ENCODE measurements at places on chromosomes 2 and 18.
A peak's percentile ranks its signal among the peaks of the same experiment; 100 is the strongest.

- H3K4me3 ChIP-seq, result no peak overlapping the region
- DNase-seq, result no peak
- H3K27ac ChIP-seq, result no peak overlapping the region
- no peaks in the 10 kb centered on the region for H3K27me3 ChIP-seq
- no peaks in the 10 kb centered on the region for H3K36me3 ChIP-seq
These were observed 151.5 kb downstream of the UPP2 start for GRCh38 chr2:158253170-158253569.

DNA sequence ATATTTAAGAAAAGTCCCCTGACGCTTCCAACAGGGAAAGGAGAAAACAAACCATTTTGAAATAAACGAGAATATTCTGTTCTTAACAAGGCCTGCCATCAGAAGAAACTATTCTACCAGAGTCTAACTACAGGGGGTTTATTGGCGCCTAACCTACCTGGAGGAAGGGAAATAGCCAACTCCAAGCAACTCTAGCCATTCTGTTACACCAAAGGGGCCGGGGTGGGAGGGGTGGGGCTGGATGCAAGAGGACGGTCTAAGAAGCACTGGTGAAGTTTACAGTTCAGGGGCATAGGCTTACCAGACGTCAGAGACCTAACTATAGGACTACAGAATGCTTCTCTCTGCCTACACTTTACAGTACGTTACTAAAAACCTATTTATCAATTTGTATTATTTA is 60.5 kb upstream of the GALNT5 start:
- no peak overlapping the region for H3K27ac ChIP-seq
- H3K4me3 ChIP-seq, result no peak overlapping the region
- no peaks in the 10 kb centered on the region for H3K4me1 ChIP-seq
- no peaks in the 10 kb centered on the region for H3K36me3 ChIP-seq
- no peak for DNase-seq
- no peaks in the 10 kb centered on the region for H3K27me3 ChIP-seq

DNA sequence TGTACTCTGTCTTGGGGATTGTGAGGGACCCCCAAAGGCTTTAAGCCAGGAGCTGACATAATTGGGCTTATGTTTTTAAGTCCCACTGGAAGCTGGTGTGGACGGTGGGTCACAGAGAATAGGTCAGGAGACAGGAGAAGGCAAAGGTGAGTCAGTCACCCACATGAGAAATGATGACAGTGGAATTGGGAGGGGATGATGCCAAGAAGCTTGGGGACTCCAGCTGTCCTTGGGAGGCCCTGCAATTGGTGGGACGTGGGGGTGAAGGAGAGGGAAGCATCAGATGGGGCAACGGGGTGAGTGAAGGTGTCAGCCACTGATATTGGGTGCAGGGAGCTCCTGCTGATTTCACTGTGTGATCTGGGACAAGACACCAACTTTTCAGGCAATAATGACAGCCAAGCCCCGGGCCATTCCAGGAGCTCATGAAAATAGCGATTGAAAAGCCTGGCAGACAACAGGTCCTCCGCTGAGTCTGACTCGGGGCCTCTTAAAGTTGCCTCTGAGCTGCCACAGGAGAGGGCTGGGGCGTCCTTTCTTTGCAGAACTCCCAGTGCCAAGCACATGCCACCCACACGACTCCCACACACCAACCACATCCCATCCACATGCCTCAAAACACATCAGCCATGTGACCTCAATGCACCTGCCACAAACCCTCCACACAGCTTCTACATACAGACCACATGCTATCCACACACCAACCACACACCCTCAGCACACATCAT is 13.4 kb downstream of the TNS1 start:
- peaks cover 23% of the 10 kb centered on the region for H3K36me3 ChIP-seq
- H3K4me3 ChIP-seq, result no peak overlapping the region
- H3K4me1 ChIP-seq, result peaks cover 31% of the 10 kb centered on the region
- peak overlapping the region; percentile 68 for H3K27ac ChIP-seq
- DNase-seq, result no peak

- no peak for DNase-seq
- no peak overlapping the region for H3K27ac ChIP-seq
- H3K36me3 ChIP-seq, result no peaks in the 10 kb centered on the region
- H3K27me3 ChIP-seq, result no peaks in the 10 kb centered on the region
- H3K4me1 ChIP-seq, result no peaks in the 10 kb centered on the region
- no peak overlapping the region for H3K4me3 ChIP-seq
These were observed 62.3 kb upstream of the KLHL29 start for GRCh38 chr2:23322567-23323197.

GRCh38 chr2:202249521-202250253 is 11.3 kb upstream of the SUMO1 start:
- H3K36me3 ChIP-seq, result no peaks in the 10 kb centered on the region
- H3K4me1 ChIP-seq, result no peaks in the 10 kb centered on the region
- no peaks in the 10 kb centered on the region for H3K27me3 ChIP-seq
- H3K4me3 ChIP-seq, result no peak overlapping the region
- DNase-seq, result no peak

- no peak for DNase-seq
- H3K27me3 ChIP-seq, result no peaks in the 10 kb centered on the region
- H3K4me1 ChIP-seq, result peaks cover 19% of the 10 kb centered on the region
- H3K4me3 ChIP-seq, result no peak overlapping the region
These were observed 4.4 kb upstream of the SEMA4C start for GRCh38 chr2:96874198-96874831.
